Kidney glomerular epithelial cell (primary cell): ENCODE measurements at places on chromosomes 7 and 10.

- no peak for DNase-seq
Observed at GRCh38 chr10:101064415-101065030, 2.7 kb downstream of the KAZALD1 start.

DNA sequence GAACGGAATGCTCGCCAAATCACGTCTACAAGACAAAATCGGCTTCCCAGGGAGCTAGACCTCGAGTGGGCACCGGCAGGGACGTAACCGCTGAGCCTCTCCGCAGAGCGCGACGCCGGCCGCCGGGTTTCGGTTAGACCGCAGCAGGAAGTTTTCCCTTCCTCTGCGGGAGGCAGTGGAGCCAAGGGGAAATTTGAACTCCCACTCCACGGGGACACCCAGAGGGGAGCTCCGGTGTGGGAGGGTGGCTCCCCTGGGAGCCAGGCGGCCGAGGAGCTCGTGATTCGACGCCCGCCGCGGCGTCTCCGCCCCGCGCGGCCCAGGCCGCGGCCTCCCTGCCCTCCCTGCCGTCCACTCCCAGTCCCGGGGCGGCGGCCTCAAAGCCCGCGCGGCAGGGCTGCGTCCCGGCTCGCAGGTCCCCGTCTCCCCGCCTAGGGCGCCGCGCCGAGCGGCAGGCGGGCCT is 426 bp downstream of the SYPL1 start:
- DNase-seq: peak; percentile 58

DNA sequence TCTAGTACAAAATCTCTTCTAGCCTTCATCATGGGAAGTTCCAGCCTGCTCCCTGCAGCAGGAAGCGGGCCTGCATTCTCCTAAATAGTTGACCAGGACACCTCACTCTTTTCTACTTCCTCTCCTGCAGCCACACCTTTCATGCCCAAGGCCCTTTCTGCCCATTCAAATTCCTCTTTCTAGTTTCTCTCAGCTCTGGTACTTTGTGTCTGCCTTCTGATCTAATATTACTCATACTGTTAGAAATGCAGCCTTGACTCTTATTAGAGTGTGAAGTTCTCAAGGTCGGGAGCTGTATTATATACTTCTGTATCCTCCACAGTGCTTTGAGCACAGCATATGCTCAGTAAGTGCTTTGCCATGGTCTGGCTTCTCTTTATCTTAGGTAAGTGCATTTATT is 103.1 kb downstream of the PRKCQ start:
- peak; percentile 44 for DNase-seq

- DNase-seq: no peak
Observed at GRCh38 chr10:5915451-5915850, 25.4 kb downstream of the FBH1 start.

- DNase-seq: peak; percentile 41
Observed at GRCh38 chr10:89120931-89121763, 86.0 kb downstream of the CH25H start.

DNA sequence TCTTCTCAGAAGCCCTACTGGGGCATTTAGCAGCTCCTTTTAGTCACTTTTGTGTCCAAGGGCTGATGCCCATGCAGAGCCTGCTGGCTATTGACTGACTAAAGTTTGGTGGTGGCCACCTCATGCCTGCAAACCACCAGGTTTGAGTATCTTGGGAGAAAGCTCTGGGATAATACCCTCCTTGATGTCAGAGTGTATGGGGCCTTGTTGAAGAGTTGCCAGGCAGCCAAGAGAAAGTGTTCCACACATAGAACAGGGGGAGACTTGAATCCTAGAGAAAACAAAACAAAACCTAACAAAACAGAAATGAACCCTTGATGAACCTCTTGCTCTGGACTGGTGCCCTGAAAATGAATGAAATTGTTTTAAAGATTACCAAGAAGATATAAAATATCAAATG is 1024.6 kb downstream of the SORCS1 start:
- no peak for DNase-seq

DNA sequence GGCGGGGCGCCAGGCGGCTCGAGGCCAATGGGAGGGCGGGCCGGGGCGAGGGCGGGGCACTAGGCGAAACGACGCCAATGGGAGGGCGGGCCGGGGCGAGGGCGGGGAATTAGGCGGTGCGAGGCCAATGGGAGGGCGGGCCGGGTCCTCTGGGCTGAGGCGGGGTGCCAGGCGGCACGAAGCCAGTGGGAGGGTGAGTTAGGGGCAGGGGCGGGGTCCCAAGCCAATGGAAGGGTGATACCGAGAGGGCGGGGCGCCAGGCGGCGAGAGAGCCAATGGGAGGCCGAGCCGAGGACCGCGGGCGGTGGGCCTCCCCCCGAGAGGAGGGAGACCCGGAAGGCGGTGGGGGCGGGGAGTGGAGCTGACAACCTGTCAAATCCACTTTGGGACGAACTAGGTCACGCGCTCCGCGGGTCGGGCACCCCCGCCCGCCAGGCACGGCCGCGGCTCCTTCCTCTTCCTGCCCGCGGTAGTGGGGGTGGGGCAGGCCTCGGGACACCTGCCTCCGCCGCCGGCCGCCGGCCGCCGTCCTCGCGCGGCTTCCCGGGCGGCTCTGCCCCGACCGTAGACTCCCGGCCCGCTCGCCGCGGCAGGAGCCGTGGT is 28.0 kb upstream of the KMT2C start:
- DNase-seq: peak; percentile 97

DNA sequence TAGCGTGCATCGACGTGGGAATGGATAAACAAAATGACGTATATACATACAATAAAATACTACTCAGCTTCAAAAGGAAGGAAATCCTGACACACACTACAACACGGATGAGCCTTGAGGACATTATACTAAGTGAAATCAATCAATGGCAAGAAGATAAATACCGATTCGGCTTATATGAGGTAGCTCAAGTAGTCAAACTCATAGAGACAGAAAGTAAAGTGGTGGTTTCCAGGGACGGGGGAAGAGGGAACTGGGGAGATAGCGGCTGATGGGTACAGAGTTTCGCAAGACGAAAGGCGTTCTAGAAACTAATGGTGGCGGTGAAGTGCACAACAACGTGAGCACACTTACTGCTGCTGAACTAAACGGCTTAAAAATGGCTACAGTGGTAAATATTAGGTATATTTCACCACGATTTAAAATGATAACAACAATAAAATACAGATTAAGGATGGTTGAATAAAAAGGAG is 516.7 kb downstream of the PARD3 start:
- no peak for DNase-seq

- no peak for DNase-seq
Observed at GRCh38 chr10:122988501-122988900, 8.3 kb downstream of the PSTK start.

GRCh38 chr7:2159176-2159520 is 73.6 kb downstream of the MAD1L1 start:
- DNase-seq: no peak

DNA sequence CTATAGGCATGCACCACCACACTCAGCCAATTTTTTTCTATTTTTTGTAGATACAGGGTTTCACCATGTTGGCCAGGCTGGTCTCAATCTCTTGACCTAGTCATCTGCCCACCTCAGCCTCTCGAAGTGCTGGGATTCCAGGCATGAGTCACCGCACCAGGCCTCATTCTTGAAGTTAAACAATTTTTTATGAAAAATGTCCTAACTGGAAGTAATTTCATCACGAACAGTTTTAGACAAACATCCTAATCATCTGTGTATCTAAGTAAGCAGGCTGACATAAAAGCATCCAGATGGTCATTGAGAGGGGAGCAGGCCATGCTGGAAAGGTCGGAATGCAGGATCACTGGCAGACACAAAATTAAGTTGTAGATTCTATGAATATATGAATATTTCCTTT is 269.1 kb downstream of the ZMYND11 start:
- no peak for DNase-seq

DNA sequence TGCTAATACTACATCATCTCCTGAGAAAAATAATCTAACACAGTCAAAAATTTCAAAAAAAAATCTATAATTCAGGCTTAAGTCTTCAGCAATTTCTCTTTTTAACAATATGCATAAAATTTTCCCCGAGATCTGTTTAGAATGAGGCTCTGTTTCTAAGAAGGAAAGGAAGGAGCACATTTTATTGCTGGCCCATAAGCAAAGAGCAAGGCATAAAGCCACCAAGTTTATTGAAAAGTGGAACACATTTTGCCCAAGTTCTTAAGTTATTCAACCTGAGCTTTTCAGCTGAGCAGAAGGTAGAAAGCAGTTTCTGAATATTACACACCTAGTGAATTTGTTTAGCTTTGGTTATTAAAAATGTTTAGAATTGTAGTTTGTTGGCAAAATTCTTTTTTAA is 73.9 kb downstream of the AGMO start:
- DNase-seq: no peak

DNA sequence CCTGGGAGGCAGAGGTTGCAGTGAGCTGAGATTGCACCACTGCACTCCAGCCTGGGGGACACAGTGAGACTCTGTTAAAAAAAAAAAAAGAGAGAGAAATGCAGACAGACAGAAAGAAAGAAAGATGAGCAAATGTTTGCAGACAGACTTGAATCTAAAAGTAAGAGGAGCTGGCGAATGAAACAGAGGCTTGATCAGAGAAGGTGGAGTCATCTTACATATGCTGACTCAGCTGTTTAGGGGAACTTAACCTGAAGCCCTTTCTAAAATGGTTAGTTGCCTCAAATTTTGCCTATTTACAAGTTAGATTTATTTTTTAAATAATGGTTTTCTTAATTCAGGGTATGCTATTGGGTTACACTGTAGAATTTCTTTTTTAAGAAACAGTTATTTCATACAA is 5.4 kb downstream of the FAM171A1 start:
- DNase-seq: no peak

DNA sequence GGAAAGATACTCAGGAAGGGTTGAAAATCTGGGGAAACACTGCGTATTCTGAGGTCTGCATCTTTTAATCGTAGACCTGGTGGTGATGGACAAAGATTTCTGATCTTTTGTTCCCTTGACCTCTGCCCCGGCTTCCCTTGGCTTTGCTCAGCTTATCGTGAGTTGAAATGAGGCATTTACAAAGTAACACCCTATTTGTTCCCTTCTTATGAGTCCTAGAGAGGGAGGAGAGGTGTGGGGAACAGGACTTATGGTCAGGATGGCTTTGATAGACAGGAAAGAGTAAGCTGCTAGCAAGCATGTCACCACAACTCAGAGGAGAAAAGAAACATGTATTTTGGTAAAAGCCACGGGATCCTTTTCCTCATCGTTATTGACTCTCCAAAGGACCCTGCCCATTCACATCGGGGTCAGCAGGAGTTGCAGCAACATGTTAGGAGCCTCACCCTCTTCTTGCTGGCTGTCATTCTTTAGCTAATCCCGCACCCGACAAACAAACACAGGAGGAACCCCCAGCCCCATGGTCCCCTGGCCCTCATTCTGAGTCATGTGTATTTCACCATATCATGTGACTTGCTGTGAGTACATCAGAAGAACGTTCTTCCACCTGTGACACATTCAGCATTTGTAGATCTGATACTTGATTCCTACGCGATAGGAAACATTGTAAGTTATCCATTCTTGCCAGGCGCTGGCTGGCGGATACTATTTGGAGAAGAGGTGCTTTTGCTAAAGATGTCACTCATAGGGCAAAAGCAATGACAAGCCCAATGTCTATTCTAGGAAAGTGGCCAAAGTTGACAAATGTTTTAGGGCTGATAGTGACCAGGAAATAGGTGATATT is 170.1 kb downstream of the RTKN2 start:
- DNase-seq: no peak

GRCh38 chr10:49686651-49687050 is 7.2 kb downstream of the C10orf53 start:
- no peak for DNase-seq

GRCh38 chr10:118266098-118266748 is 75.9 kb downstream of the FAM204A start:
- no peak for DNase-seq

GRCh38 chr7:106444068-106444655 is 159.4 kb upstream of the NAMPT start:
- no peak for DNase-seq

GRCh38 chr7:44920119-44920518 is 34.8 kb upstream of the PURB start:
- DNase-seq: no peak

GRCh38 chr10:15211464-15211979 is 43.0 kb upstream of the NMT2 start:
- DNase-seq: peak; percentile 26

DNA sequence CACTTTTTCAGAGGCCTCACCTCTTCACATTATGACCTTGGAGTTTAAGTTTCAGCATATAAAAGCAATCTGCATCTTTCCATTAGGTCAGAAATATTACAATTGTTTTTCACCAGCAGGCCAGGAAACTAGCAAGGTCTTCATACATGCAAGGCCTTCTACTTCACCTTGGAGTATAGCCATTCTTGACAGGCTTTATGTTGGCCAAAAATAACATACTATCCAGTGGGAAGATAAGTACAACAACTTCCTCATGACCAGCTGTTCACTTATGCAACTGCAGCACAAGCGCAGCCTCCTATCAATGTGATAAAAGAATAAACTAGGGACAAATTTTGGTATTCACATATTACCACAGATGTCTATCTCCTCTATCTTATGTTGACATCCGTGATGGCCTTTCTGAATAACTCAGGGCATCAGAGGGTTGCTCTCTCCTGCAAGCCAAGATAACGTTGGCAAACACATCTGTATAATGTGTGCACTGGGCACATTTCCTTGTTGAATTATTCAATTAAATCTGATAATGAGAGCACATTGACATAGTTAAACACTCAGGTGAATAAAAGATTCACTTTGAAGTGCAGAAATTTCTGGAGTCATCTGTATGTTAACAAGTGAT is 239.8 kb downstream of the FZD1 start:
- no peak for DNase-seq

GRCh38 chr7:120729245-120729644 is 128.7 kb downstream of the TSPAN12 start:
- no peak for DNase-seq

DNA sequence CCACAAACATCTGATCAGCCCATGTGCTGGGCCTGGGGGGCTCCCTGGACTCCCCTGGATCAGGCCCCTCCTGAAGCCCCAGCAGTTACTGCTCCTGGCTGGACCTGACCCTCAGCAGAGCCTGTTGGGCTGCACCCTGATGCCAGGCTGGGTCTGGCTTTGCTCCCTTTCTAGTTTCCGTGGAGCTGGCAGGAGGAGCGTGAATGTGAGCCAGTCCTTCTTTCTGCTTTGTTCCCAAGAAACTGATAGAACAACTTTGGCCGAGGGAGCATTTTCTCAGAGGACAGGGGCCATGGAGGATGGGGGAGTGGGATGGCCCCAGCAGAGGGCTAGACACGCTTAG is 128.2 kb downstream of the NEURL1 start:
- no peak for DNase-seq

- peak; percentile 93 for DNase-seq
Observed at GRCh38 chr7:28926871-28927597, 31.1 kb downstream of the TRIL start.

DNA sequence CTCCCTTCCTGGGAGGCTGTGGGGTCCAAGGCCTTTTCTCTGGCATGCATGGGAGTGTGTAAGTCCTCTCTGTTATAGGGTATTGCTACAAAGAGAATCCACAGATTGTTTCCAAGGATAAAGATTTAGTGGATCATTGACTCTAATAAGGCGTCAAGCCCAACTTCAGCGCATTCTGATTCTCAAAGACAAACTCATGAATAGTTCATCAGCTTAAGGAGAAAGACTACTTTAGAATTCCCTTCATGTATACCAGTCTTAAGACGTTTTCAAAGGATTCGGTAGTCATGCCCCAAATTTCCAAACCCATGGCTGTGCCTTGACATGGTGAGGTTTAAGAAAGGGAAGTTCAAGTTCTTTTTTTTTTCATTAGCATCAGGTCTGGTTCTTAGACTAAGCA is 46.6 kb upstream of the ABLIM1 start:
- no peak for DNase-seq
